GM06990 (cell line): ENCODE measurements at places on chromosomes 12 and 14.

DNA sequence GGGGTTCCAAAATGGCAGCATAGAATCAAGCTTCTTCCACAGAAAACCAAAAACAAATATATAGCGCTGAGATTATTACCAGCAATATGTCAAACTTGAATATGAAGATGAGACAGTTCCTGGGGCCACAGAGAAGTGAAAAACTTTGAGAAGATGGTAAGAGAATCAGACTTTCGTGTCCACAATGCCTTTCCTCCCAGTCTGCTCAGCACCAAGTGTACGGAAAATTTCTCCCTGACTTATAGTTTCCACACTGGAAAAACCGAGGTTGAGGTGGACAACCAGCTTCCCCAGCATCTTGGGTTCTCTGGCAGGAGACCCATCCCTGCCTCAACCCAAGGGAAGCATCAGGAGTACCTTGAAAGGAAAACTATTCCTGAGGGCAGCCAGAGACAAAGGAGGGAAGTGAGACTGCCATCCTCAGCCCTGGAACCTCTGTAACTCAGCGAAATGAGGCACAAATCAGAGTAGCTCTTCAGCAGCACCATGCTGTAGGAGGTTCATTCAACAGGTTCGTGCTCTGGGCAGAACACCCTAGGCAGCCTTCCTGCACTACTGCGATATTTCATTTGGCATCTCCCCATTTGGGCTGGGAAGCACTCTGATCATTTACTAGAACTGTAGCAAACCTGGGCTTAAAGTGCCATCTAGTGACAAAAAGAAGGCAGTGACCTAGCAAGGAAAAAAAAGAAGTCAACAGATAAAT lies 52.4 kb upstream of the CAPRIN2 start:
- no peak for DNase-seq

GRCh38 chr12:6471989-6472360 lies 1.5 kb upstream of the VAMP1 start:
- no peak for DNase-seq

- no peak for DNase-seq
Observed at GRCh38 chr12:45674181-45674977, 55.1 kb upstream of the ARID2 start.

DNA sequence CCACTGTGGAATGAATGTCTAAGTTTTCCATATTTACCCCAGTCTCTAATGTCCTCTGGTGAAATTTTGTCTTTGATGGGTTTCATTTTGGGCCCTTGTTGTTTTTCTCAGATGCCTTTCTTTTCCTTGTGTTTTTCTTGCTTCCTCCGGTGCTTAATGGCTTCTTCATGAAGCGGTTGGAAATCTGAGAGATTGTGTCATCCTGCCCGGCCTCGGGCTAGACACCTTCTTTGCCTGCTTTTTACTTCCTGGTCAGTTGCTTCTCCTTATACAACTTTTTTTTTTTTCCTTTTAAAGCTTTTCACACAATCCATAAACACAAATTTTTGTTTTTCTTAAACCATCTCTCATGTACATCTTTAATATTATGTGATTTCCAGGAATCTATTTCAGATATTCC lies 7.1 kb downstream of the ETV6 start:
- DNase-seq = no peak

GRCh38 chr12:100646896-100647295 lies 73.4 kb downstream of the GAS2L3 start:
- DNase-seq = no peak

DNA sequence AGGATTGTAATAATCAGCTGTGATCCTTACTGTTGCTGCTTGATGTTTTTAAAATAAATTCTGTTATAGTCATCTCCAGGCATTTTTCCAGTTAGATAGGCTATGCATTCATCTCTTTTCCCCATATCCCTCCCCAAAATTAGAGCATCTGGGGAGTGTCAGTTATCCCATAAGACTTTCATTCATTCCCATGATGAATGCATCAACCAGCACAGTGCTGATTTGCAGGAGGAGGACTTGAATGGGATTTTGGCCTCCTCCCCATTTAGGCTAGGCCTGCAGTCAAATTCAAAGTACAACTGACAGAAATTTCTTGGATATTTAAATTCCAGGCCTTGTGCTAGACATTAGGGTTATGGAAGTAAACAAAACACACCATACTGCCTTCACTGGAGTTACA lies 99.8 kb downstream of the AEBP2 start:
- no peak for DNase-seq

DNA sequence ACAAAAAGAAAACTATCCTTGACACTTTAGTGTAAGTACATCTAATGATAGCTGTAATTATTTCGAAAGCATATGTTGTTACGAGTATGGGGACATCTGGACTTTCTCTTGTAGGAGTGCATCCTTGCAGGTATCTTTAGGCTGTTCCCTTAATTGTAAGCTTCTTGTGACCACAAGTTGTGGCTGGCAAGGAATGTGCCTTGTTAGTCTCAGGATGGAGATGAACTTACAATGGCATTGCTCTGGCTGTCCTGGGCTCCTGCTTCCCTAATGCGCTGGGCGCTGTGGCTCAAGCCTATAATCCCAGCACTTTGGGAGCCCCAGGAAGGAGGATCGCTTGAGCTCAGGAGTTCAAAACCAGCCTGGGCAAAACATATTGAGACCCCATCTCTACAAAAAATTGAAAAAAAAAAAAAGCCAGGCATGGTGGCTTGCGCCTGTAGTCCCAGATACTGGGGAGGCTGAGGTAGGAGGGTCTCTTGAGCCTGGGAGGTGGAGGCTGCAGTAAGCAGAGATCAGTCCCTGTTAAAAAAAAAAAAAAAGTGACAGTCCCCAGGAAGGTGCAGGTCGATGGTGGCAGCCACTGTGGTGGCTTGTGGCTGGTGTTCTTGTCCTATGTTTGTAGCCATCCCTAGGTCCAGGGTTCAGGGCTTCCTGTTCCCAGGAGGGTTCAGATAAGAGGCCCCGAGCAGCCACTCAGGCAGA lies 23.7 kb upstream of the PPP1R13B start:
- no peak for DNase-seq

DNA sequence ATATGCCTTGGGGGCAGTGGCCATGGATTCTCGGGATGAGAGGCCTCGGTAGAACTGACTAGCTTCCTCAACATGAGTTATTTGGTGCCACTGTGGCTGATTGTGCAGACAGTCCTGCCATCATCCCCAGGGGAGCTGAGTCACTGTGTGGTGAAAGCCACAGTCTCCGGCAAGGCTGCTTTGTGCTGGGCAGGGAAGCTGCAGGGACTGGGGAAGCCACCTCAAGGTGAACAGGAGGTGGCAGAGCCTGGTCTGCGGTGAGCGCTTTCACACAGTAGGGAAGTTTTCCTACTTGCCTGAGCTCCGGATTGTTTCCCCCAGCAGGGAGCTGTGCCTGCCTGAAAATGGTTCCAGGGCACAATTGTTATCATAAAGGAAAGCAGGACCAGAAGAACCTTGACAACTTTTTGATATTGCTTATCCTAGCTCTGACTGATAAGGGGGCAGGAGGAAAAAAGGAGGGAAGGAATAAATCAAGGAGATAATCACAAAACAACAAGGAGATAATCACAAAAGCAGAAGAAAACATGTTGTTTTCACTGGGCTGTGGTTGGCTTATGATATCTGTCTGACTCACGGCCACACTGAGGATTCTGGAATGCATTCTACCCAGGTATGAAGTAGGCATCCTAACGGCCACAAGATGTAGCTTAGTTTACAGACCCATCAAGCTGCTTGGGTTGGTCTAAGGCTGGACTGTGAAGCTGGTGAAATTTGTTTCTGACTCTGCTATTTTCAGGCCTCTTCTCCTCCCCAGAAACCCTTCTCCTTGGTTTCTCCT lies 32.2 kb upstream of the GNG2 start:
- DNase-seq = peak; percentile 52

GRCh38 chr14:99597911-99598600 lies 6.0 kb downstream of the CCDC85C start:
- no peak for DNase-seq

- DNase-seq = no peak
Observed at GRCh38 chr14:99515301-99516155, 34.3 kb downstream of the CCNK start.

- no peak for DNase-seq
Observed at GRCh38 chr12:42910656-42911055, 321.1 kb upstream of the PRICKLE1 start.

- no peak for DNase-seq
Observed at GRCh38 chr14:104352493-104353220, 214.3 kb downstream of the KIF26A start.

DNA sequence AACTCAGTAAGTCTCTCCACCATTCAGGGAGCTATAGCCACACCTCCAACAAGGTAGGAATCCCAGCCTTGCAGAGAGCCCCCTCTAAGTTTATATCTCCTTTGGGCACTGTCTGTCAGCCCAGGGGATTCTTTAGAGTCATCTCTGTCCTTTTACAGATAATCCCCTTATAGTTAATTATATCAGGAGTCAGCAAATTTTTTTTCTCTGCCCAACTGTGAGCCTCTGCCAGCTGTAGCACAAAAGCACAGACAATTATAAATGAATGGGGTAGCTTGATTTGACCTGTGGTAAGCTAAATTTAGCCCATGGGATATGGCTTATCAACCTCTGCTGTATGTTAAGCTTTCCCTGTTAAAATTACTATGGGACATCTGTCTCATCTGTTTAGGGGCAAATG lies 8.3 kb downstream of the CEP128 start:
- no peak for DNase-seq

- DNase-seq = no peak
Observed at GRCh38 chr14:58813745-58814144, 176.0 kb downstream of the DACT1 start.

DNA sequence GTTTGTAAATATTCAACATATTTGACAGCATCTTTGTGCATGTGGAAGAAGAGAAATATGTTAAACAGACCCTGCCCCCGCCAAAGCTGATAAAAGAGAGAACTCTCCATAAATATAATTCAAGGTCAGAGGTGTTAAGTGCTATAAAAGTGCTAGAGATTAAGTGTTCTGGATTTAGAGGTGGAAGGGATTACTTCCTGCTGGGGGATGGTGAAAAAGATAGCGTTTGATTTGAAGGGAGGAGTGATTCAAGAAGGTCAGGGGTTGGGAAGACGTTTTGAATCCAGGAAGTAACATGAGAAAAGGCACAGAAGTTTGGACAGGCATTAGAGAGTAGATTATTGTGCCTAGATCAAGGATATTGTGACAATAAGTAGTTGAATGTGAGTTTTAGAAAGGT lies 30.2 kb downstream of the RIC8B start:
- no peak for DNase-seq

- DNase-seq = no peak
Observed at GRCh38 chr12:131093971-131094830, 140.5 kb downstream of the ADGRD1 start.

- DNase-seq = no peak
Observed at GRCh38 chr12:3684449-3685051, 68.4 kb downstream of the CRACR2A start.

GRCh38 chr14:98952593-98953350 lies 319.2 kb downstream of the BCL11B start:
- no peak for DNase-seq

- DNase-seq = no peak
Observed at GRCh38 chr14:74980398-74980730, 22.4 kb upstream of the EIF2B2 start.

GRCh38 chr12:110269622-110270124 lies 11.4 kb upstream of the ATP2A2 start:
- DNase-seq = no peak

DNA sequence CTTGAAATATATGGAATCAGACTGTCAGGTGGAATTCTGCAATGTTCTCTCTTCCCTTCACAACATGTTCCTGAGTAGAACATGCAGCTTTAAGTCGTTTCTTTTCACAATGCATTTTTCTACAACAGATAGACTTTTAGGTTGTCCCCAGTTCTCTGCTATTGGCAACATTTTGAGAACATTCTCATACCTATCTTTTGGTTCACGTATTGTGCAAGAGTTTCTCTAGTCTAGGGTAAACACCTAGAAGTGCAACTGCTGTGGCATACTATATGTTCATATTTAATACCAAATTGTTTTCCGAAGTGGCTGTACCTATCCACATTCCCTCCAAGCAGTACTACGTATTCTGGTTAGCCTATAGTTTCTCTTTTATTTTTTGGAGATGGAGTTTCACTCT lies 32.1 kb downstream of the PPTC7 start:
- DNase-seq = no peak

DNA sequence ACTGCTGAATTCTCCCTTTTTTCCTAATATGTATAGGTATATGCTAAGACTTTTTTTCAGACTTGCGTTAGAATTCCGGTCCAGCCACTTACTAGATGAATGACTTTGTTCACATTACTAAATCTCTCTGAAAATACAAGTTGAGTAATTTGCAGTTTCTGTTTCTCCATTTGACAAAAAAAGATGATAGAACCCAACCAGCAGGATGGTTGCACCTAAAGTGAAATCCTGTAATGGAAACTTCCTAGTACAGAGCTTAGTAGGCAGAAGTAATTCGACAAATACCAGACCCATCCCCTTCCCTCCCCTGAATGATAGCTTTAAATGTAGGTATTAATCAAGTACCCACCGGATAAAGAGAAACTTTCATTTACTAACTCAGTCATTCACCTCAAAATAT lies 113.6 kb upstream of the RAP1B start:
- DNase-seq = peak; percentile 38

GRCh38 chr12:42571327-42572009 lies 18.1 kb downstream of the PRICKLE1 start:
- no peak for DNase-seq

GRCh38 chr12:107284692-107285091 lies 191.3 kb upstream of the CRY1 start:
- no peak for DNase-seq

GRCh38 chr14:88553886-88554456 lies 836 bp downstream of the PTPN21 start:
- no peak for DNase-seq

DNA sequence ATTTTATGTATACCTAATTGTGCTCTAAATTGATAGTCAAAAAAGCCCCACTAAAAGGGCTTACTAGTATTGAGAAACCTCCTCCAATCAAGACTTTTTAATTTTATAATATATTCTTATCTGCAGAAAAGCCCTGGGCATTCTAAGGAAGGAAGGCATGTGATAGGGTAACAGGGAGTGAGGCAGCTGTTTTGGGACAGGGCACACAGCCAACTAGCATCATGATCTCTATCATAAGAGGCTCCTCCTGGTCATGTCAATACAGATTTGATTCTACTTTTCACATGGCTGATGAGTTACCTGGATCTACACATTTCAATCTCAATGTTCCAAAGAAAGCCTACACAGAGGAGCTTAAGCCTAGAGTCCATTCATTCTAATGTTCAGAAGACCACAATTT lies 9.1 kb downstream of the ADAM20 start:
- no peak for DNase-seq

DNA sequence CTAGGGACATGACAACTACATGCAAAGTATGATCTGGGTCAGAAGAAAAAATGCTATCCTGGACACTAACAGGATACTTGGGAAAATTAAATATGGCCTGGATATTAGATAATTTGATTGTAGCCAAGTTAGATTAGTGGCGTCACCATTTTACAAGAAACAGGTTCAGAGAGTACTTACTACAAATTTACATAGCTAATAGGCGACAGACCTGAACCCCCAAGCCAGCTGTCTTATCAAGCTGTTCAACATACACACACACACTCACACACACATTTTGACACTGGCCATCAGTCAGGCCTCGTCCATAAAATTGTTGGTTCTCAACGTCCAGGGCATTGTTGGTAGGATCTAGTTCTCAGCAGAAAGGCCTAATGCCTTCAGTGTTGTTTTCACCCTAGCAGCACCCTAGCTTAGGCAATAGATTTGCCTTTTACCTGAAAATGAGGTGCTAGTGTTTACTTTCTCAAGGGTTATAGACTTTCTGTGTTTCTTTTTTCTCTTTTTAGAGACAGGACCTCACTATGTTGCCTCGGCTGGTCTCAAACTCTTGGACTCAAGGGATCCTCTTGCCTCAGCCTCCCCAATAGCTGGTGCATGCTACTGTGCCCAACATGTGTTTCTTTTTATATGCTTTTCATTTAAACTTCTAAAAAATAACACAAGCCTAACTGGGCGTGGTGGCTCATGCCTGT lies 3.3 kb upstream of the C14orf93 start:
- no peak for DNase-seq
